Esophagus squamous epithelium (tissue), 5 donors: ENCODE measurements at places on chromosomes 2 and 18. TPM values are rescaled to one million over a fixed set of nuclear protein-coding genes. Genes with fewer than 3 reads are reported as not detected.

The ACP1 gene
- 50.3 TPM for total RNA-seq

The NEUROD1 gene
- not detected for total RNA-seq

DNA sequence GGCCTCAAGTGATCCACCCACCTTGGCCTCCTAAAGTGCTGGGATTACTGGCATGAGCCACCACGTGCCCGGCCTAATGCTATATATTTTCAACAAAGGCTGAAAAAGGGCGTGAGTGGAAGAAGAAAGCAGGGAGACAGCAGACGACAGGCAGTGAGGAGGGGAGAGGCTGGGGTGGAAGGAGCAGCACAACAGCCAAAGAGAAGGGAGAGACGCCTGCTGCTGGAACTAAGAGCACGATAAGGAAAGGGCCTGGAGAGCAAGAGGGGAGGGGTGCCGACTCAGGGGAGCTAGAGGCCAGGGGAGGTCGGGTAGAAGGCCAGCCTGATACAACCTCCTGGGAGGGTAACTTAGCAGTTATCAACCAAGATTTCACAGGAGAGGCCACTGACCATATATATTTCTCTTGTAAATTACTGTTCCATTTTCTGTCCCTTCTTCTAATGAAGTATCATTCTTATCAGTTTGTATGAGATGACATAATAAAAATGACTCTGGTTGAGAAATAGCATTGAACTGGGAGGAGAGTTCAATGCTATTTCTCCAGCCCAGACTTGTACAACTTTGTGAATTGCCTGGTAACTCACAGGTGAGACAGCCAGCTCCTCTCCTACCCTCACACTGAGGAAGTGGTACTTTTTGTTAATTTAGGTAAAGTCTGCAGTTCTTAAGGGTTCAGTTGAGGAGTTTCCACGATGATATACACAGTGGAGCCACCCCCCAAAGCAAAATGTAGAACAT lies 5.8 kb upstream of the RNU4ATAC start:
- DNase-seq, result no peak

DNA sequence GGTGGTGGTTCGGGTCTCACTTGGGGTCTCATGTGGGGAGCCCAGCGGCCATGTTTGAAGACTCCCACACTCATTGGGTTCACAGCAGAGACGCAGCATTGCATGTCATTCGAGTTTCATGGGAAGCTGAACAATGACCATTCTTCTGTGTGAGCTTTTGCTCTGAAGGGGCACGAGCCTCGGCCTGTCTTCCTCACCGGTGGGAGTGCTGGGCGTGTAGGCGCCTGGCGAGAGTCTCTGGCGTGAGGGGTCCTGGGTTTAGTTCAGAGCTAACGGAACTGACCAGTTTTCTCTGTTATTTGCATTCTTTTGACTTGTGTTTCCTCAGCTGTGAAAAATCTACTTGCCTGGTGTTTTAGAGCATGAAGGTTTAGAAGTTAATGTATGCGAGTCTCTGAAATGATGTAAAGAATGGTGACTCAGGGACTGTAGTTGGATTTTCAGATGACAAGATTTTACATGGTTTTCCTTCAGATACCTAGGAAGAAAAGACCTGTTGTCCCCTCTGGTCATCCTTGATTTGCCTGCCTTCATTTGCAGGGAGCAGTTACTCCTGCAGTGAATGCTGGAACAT lies 98.1 kb downstream of the ARMC9 start:
- DNase-seq, result no peak

DNA sequence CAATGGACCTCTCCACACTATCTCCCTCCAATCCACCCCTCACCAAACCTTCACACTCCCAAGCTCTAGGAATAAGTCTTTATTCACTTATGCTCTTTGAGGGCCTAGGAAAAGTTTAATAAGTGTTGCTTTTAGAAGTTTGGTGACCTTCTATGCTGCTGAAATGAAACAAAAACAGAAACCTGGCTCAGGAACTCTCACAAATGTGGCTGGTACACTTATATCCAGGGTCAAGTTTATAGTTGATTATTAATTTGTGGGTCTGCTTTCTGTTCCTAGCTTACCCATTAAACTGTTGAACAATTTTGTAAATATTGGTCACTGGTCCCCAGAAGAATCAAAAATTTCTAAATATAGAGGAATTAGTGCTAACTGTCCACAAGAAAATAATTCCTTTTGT lies 14.2 kb upstream of the ANKRD44 start:
- no peak for DNase-seq

DNA sequence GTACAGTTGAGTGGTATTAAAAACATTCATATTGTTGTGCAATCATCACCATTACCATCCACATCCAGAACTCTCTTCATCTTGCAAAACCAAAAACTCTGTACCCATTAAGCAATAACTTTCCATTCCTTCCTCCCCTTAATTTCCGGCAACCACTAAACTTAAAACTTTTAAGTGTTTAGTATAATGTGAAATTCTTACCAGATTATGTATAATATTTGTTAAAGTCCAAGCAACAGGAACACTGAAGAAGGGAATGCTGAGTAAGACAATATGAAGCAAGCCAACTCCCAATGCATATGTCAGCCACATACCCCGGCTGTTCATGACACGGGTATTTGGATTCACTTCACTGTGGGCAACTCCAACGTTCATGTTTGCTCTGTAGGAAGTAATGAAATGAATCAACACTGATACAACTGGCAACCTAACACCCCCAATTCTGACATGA lies 1.9 kb downstream of the ORMDL1 start:
- DNase-seq, result no peak

GRCh38 chr2:109350526-109350925 lies 221.5 kb downstream of the SH3RF3 start:
- DNase-seq, result no peak

- no peak for DNase-seq
Observed at GRCh38 chr2:171271971-171272436, 111.3 kb upstream of the TLK1 start.

GRCh38 chr2:199468561-199469513 lies 11.1 kb upstream of the SATB2 start:
- no peak for DNase-seq
